ENCODE measurements at places on chromosomes 3 and 15.
A peak's percentile ranks its signal among the peaks of the same experiment; 100 is the strongest.

DNA sequence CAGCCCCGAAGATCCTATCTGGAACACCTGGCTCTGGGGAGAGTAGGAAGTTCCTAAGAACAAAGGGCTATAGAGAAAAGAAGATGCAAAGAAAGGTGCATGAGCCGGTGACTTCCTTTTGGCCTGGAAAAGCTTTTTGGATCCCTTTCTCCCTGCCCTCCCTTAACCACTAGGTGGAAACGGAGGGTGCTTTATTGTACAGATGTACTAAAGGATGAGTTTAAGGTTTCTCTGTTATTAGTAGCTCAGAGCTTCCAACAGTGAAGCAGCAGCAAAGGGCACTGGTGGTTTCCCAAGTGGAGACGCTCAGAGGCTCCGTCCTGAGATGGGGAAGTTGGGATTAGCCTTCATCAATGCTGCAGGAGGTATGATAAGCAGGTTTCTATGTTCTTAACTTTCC, 5.9 kb upstream of the ADGRG7 start:
- DNase-seq = no peak

- no peak for DNase-seq
Measured at GRCh38 chr3:24352893-24353553, 141.6 kb downstream of the THRB start.

DNA sequence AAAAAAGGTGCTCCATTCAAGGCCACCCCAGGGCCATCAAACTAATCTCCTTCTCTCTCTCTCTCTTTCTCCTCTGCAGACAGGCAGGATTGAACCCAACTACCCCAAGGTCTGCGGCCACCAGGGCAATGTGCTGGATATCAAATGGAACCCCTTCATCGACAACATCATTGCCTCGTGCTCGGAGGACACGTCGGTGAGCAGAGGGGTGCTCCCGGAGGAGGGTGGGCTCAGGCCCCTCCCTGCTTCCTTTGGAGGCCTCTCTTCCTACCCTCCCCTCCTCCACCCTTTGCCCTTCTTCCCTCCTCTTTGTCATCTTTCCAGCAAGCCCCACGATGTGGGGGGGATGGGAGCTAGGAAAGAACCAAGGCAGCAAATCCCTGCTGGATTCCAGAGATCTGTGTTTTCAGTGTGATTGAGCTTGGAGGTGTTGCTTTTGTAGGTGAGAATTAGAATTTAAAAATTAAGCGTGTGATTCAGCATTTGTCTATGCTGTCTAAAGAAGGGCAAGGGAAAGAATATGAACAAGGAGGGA, 116.3 kb downstream of the CORO2B start:
- no peak for DNase-seq

DNA sequence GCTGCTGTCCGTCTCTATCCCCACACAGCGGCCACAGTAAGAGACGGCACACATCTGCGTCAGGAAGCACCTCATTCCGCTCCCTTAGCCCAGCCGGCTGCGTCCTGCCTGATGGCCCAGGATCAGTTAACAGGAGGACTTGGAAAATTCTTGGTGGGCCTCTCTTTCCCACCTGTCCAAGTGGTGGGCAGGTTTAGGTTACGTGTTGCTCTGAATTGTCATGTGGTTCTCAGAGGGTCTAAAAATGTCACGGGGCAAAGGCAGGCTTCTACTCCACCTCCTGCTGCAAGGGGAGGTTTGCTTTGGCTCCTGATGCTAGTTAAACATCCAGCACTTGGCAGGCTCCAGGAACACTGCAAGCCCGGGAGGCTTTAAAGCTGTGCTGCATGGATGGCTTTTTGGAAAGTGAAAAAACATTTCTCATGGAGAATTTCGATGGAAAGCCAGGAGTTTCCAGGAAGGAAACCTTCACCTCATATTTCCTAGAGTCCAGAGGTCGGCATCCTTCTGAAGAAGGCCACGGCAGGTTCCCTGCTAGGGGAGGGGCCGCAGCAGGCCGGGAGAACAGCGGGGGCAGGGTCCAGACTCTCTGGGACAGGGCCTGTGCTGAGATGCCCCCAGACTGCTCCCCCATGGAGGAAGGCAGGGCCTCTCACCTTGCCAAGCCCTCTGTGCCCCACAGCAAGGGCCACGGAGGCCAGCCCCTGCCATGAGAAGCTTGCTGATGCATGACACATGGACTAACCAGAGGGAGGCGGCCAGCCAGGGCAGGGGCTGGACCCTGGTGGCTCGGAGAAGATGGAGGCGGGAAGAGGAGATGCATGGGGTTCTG, 10.8 kb downstream of the CTSH start:
- DNase-seq = no peak

GRCh38 chr3:53083521-53083920, 37.6 kb upstream of the SFMBT1 start:
- DNase-seq = peak; percentile 12

- DNase-seq = no peak
Measured at GRCh38 chr3:13749063-13749764, 130.7 kb downstream of the WNT7A start.

- no peak for DNase-seq
Measured at GRCh38 chr3:52090131-52090932, 34.0 kb upstream of the DUSP7 start.

DNA sequence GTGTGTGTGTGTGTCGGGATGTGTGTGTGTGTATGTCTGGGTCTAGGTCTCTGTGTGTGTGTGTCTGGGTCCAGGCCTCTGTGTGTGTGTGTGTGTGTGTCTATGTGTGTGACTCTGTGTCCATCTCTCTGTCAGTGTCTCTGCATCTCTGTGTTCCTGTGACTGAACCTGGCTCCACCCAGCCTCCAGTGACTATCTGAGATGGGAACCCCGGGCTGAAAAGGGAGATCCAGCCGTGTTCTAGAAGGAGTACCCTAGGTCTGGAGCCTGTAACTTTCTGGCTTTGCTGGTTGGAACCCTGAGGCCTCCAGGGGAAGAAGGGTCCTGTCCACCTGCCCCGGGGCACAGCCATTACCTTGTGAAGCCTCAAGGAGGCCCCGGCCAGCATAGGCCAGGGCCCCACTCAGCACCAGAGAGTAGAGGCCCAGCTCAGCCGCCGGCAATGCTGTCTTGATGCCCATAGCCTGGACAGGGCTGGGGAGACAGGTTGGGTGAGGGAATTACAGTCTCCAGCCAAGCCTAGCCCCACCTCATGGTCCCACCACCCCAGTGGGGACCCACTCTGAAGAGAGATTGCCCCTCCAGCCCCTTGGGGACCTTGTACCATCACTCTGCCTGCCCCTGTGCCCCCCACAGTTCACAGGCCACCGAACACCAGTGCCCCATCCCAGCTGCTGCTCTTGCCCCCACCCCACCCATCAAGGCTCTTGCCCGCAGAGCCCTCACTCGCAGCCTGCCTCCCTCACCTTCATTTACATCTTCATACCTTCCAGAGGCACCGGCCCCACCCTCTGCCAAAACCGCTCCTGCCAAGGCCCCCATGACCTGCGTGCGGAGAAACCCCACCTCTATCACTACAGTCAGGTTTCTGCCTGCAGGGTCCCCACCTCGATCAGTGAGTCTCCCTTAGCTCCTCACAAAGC, 2.0 kb downstream of the HHATL start:
- no peak for DNase-seq

DNA sequence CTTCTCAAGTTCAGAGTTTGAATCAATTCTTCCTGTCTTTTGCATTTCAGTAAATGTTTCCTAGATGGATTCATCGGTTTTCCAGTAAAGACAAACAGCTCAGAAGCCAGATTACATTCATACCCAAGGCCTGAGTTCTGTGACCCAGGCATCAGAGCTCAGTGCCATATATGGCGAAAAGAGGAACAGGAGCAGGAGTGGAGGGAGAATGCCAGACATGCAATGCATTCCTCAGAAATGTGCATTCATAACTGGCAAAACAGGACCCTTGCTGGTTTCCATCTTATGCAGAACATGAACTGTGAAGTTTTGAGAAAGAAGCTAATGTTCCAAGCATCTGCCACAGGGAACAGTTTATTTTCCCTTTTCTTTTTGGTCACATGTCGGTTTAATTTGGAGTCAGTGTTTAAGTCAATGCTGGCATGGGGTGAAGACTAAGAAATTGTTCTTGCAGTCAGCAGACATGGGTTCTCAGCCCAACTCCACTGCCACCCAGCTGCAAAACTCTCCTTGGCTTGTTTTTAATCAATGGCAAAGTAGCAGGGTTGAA, 116.5 kb downstream of the LPP start:
- peak; percentile 9 for DNase-seq

GRCh38 chr3:162166543-162166942, 669.9 kb downstream of the OTOL1 start:
- no peak for DNase-seq

GRCh38 chr3:48431224-48432029, 1.5 kb upstream of the PLXNB1 start:
- DNase-seq = no peak

- no peak for DNase-seq
Measured at GRCh38 chr3:45032113-45032512, 6.0 kb downstream of the CLEC3B start.
